ENCODE measurements at places on chromosomes 1 and 21.

- no peak for DNase-seq
Observed at GRCh38 chr1:184588701-184589100, 166.0 kb downstream of the EDEM3 start.

DNA sequence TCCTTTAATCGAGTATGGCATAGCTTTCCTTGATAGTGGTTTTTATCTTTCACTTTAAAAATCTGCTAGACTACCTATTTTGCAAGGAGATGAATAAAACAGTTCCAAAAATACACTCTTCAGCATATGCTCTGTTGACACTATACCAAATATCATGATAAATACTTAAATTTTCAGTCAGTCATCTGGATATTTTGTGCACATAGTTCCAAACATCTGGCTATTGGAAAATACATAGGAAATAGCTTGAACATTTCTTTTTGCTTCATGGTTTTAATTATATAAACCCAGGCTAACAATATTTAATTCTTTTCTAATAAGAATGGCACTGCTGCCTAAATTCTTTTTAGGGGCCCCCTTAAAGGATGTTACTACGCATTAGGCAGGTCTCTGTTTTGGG is 342.1 kb downstream of the NEGR1 start:
- no peak for DNase-seq

DNA sequence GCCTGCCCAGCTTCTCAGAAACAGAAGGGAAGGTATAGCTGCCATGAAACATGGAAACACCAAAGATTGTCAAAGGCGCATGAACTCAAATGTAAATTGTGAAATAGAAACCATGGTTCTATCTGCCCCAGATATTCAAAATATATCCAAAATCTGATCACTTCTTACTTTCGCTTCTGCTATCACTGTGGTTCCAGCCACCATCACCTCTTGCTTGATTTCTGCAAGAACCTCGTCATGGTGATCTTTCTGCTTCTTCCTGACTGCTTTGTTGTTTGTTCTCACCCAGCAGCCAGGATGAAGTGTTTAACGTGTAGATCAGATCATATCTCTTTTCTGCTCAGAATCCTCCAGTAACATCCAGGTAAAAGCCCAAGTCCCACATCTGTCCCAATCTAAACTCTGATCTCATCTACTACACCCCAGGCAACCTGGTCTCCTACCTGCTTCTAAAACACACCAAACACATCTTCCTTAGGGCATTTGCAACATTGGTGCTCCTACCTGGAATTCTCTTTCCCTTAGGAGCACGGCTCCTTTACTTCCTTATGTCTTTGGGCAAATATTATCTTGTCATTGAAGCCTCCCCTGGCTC is 10.5 kb upstream of the LMO4 start:
- no peak for DNase-seq

DNA sequence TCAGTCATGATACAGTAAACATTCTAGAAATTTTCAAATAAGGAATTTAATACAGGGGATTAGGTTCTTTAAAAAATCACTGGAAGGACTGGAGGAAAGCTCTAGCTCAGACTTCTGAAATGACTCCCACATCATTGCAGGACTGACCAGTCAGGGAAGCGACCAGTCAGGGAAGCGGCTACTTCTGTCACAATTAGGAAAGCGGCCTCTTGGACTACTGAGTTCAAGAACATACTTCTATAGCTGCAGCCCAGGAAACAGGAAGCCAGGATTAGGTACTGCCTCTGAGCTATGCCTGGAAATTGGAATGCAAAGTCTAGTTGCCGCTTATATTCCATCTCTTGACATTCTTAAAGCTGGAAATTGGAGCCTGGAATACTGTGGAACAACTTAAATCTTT is 45.5 kb downstream of the USP25 start:
- DNase-seq, result no peak

DNA sequence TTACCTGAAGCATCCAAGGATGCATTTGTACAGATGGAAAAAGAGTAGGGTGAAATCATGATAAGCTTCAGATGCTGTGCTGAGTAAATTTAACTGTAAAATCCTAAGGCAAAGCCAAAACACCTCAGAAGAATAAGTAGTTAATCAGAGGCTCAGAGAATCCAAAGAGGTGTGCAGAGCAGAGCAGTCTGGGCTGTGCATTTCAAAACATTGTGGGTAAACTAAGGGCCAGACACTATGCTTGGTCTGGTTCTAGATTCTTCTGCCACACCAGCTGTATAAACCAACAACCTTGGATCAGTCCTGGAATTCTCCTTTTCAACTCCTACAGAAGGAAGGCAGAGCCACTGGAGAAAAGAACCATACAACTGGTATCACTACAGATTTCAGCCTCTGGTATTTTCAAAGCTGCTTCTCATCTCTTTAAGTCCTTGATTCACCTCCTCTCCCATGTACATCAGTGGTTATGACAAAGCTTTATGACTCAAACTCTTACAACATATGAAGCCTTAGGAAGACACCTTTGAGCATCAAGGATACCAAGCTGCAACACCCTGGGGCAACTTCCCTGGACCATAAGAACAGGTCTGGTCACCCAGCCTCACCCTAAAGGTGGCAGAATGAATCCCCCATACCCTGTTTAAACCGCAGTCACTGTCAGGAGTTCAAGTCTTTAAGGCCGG is 11.6 kb upstream of the HIPK1 start:
- peak; percentile 95 for DNase-seq

DNA sequence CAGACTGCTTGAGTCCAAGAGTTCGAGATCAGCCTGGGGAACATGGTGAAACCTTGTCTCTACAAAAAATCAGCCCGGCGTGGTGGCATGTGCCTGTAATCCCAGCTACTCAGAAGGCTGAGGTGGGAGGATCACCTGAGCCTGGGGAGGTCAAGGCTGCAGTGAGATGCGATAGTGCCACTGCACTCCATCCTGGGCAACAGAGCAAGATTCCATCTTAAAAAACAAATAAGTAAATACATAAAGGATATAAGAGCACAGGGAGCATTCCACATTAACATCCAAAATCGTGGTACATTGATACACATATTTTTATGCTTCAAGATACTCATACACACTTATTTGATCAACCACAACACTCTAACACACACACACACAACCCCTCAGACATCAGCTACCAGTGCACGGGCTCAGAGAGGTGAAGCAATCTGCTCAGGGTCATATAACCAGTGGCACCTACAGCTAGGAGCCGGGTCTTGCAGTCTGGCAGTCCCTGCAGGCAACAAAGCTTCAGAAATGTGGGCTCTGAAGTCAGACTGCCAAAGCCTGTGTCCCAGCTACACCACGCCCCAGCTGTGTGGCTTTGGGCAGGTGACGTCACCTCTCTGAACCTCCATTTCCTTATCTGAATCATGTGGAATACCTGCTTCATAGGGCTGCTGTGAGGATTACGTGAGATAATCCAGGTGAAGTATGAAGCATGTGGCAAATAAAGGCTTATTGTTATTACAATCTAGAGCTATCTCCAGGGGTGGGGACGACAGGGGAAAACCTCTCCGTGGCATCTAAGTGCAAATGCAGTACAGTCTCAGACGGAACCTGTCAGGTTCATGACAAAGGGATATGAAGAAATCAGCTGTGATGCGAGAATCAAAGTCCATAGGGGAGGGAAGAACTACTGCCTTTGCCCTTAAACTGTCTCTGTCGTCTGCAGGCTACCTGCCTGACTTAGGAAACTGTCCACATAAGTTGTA is 4.8 kb upstream of the CRYBG2 start:
- DNase-seq, result peak; percentile 98

DNA sequence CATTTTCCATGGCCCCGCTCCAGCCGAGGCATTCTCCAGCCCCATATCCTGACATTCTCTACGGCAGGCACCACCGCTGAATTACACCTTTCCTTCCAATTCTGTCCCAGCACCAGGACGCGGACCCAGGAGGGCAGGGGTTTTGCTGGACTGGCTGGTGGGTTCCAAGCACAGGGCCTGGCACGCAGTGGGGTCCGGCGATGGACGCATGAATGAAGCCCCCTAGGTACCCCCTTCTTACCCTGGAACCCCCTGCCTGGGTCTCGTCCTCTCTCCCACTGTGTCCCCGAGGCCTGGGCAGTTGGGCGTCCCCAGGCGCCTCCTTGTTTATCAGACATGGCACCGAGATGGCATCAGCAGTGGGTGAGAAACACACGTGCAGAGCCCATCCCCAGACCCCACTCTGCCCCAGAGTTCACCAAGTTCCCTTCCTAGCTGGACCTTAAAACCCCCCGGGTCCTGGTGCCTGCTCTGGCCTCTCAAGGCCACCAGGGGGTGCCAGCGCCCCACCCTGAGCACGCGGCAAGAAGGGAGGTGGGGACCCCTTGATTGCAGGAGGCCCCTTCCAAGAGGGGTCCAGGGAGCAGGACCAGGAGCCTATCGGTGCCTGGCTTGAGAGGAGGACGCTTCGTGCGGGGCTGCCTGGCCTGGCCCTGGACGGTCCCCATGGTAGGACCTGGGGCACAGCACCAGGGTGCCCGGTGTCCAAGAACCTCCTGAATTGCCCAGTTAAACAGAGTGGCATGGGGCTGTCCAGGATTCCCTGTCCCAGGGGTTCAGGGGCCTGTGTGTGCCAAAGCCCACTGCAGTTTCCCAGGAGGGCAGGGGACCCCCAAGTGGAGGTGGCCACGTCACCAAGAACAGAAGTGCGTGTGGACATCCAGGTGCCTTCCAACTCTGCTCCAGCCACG is 46.1 kb downstream of the MEGF6 start:
- peak; percentile 27 for DNase-seq

- DNase-seq, result peak; percentile 75
Observed at GRCh38 chr1:6108937-6109614, 63.4 kb downstream of the KCNAB2 start.

- DNase-seq, result peak; percentile 63
Observed at GRCh38 chr1:210360852-210361477, 32.3 kb downstream of the HHAT start.

- no peak for DNase-seq
Observed at GRCh38 chr1:169295846-169296245, 71.8 kb downstream of the NME7 start.

GRCh38 chr1:209704584-209704983 is at the start of gene HSD11B1:
TSS of gene HSD11B1 (plus strand) at chr1:209704846. CDS start at chr1:209704943, 97 bp downstream.
- DNase-seq, result peak; percentile 21

DNA sequence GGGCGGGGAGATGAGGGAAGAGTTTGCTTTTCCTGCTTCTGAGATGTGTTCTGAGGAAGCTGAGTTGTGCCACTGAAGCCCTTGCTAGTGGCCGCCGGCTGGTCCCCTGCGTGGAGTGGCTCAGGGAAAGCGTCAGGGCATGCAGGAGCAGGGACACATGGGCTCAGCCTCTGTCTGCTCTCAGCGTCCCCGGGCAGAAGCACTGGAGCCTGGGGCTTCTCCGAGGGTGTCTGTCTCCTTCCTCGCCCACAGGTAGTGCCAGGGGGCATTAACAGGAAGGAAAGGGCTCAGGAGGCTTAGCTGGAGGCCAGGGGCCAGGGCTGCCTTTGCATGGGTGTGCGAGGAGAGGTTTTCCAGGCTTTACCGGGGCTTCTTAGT is 7.3 kb downstream of the PRDM16 start:
- no peak for DNase-seq

- DNase-seq, result no peak
Observed at GRCh38 chr1:57088653-57089052, 122.8 kb upstream of the C8B start.

DNA sequence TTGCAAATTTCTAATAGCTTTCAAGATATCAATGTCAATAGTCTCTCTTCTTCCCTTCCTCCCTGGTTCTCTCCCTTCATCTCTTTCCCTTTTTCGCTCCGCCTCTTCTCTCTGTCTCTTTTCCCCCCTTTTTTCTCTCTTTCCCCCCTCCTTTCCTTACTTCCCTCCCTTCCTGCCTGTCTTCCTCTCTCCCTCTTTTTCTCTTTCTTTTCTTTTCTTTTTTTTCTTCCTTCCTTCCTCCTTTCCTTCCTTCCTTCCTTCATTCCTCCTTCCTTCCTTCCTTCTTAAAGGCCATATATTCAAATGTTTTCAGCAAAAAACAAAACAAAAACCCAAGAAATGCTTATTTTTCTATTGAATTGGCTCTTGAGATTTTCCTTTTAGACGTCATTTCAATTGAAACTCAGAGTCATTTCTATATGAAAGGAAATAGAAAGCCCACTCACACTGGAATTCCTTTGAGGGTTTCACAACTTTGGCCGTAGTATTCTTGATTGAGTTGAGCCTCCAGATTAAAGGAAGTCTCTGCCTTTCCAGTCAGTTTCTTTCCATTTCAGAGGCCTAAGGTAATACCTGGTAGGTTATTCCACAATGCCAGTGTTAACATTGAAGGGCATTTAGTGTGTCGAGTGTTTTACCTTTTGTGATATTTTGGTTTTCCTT is 551.5 kb downstream of the LMO4 start:
- DNase-seq, result no peak

- no peak for DNase-seq
Observed at GRCh38 chr1:26550946-26551345, 21.4 kb downstream of the RPS6KA1 start.
